ENCODE measurements at places on chromosomes 5 and 9. TPM values are rescaled to one million over a fixed set of nuclear protein-coding genes. Genes with fewer than 3 reads are reported as not detected.

DNA sequence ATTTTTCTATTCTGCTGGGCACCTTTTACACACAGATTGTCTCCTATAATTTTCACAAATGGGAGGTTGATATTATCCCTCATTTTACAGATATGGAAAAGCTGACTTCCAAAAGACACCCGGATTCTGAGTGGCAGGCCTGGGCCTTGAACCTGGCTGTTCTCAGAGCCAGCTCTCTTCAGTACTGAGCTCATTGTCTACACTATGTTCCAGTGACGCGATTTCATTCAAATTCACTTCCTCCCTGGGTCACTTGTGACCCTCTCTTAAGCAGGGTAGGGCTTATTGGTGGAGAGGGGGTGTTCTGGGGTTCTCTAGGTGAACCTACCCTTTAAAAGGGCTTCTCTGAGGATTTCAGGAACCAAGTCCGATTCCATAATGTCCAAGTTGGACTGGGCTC lies 70.2 kb downstream of the ANKRD33B start:
- DNase-seq = no peak

DNA sequence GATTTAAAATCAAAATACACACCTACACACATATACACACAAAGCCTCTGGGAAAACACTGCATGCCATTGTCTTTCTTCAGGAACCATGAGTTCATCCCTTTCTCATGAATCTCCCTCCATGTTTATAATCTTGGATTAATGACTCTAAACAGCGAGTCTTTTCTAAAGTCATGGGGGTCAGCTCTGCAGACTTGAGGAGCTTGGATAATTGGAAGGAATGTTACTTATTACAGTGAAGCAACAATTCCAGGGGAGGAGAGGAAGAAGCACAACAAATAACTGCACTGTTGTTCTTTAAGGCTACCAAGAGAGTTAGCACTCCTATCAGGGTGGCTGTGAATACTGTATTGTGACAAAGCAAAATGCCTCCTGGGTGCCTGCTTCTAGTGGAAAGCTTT lies 444.7 kb downstream of the ANXA1 start:
- no peak for DNase-seq

DNA sequence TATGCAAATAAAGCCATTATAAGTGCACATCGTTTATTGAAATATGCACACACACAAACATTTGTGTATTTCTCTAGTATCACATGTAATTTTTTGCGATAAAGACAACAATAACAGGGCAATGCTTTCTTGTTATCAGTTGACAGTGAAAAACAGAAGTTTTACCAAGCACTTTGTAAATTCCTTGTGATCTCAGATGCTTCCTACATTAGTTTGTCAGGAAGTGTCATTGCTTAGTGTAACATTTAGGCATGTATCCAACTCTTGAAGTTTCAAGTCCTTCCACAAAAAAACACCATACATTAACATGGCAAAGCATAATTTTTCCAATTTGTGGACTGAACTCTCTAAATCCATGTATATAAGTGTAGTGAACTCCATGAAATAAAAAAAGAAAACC lies 46.4 kb downstream of the MOCS2 start:
- no peak for DNase-seq

GRCh38 chr9:90019626-90020025 lies 414.8 kb downstream of the GADD45G start:
- no peak for DNase-seq

DNA sequence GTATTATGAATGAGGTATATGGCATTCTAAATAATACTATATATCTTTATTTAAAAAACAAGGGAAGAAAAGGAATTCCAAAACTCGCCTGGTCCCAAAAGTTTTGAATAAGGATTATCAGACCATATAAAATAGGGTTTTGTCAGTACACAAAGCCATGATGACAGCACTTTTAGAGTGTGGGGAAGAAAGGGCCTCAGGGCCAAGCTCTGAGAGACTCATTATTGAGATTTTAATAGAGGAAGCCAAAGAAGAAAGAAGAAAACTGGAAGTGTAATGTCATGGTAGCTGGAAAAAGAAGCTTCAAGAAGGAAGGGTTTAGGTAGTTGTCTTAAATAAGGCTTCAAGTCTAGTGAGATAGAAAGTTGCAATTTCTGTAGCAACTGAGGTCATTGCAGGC lies 53.0 kb downstream of the FCHO2 start:
- DNase-seq = no peak

- no peak for DNase-seq
These were observed 1.3 kb downstream of the GNG10 start for GRCh38 chr9:111662576-111663300.

DNA sequence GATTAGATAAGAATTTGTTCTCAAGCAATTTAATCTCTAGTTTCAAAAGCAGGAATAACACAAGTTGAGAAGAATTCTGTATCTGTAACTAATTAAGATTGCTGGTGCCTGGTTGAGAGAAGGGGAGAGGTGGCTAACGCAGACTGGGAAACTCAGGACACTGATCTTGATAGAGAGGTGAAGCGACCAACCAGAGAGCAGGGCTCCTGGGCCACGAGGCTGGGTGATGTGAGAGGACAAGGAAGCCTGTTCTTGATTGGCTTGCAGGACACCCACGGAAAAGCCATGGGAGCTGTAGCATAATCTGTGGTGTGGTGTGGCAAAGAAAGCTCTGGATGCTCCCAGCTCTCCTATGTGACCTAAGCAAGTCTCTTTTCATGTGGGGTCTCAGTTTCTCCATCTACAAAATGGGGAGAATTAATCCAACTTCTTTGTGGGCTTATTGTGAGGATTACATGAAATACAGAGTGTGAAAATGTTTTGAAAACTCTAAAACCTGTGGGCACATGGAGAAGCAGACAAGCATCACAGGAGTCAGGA lies 594.1 kb upstream of the BRINP1 start:
- no peak for DNase-seq

GRCh38 chr5:53476531-53477480 lies 3.6 kb upstream of the FST start:
- DNase-seq = no peak

- DNase-seq = no peak
These were observed 65.9 kb downstream of the GABBR2 start for GRCh38 chr9:98642661-98643312.

DNA sequence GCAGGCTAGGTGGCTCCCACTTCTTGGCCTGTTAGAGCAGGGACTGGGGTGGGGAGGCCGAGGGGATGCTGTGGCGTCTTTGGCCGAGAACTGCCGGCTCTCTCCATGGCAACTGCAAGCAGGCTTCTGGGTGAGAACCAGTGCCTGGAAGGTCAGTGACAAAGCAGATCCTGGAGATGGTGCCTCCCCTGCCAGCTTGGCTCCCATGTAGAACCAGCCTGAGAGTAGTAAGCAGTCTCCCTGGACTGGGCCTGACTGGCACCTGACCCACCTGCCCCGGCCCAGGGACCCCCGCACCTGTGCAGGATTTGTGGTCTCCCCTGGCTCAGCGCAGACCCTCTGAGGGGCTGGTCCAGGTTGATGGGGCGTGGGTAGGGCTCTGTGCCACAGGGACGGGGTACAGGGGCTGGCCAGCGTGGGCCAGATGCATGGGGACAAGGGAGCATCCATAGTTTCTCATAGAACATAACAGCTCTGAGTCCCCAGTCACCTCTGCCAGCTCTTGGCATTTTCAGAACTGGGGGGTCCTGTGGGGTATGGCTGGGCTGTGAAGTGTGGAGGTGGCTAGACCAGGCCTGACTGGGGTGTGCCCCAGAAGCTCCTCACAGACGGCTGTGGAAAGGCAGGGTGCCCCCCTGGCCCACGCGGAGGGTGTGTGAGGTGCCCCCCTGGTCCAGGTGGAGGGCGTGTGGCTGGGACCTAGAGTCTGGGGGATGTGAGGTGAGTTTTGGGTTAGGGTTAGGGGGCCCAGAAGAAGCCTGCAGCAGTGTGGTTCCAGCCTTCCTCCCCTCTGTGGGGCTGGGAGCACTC lies 22.2 kb downstream of the CACNA1B start:
- no peak for DNase-seq

Gene PDCD1LG2
- polyA plus RNA-seq = 1.2 TPM

Gene TRUB2
- polyA plus RNA-seq = 18.0 TPM

Gene DDX4
- not detected for polyA plus RNA-seq

Gene CSF2
- polyA plus RNA-seq = not detected
